Lung (tissue), 17 donors: ENCODE measurements at places on chromosomes 11 and 22.

- DNase-seq, result no peak
Measured at GRCh38 chr11:77204754-77205466, 76.9 kb downstream of the MYO7A start.

DNA sequence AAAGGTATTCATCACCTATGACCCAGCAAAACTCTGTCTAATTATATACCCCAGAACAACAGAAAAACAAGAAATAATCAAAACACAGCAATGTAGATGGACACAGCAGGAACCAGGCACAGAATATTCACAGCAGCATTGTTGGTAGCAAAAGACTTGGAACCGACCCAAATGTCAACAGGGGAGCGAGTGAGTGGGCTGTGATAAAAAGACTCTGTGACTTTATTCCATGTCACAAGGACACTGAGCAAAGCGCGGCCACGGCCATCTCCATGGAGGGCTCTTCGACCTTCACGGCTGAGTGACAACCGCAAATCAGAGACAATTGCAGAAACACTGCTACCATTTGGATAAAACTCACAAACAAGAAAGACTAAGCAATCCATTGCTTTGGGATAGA lies 1373.1 kb downstream of the TBC1D22A start:
- peak; percentile 6 for DNase-seq

GRCh38 chr22:17157714-17158113 lies 1.4 kb downstream of the HDHD5 start:
- DNase-seq, result no peak

DNA sequence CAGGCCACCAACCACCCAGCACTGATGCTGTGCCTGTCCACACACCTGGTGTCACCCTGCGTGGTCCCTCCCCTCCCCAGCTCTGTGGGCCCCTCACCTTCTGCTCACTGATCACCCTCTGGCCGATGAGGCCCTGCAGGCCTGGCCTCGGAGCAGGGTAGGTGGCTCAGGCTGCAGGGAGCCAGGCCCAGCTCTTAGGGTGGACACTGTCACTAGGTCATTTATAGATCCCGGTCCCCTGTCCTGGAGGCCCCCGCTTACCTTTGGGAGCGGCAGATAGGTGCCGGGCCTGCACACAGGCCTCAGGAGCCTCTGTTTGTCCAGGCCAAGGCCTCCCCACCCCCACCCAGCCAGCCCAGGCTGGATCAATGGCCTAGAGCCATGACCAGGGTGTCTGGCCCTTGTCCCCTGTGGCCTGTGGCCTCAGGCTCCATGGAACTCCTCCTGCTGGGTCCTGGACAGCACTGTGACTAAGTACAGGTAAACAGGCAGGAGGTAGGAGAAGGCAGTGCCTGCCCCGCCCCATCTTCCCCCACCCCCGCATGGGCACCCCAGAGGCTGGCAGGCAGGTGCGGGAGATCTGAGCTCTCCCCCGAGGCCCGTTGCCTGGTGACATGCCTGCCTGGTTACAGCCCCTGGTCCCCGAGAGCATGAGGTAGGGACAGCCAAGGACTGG lies at the start of gene TMPRSS6:
Gene TMPRSS6 (minus strand): TSS at position 472 of the 676 bp plus-strand sequence. CDS start 6,296 bp downstream, outside the sequence.
- DNase-seq, result no peak
